ENCODE measurements at places on chromosomes 2 and 18.

GRCh38 chr18:48197819-48198218 lies 211.4 kb downstream of the ZBTB7C start:
- DNase-seq = no peak

- DNase-seq = no peak
Measured at GRCh38 chr2:54402350-54402749, 53.8 kb upstream of the SPTBN1 start.

- DNase-seq = no peak
Measured at GRCh38 chr18:54555286-54555685, 35.8 kb upstream of the DYNAP start.

DNA sequence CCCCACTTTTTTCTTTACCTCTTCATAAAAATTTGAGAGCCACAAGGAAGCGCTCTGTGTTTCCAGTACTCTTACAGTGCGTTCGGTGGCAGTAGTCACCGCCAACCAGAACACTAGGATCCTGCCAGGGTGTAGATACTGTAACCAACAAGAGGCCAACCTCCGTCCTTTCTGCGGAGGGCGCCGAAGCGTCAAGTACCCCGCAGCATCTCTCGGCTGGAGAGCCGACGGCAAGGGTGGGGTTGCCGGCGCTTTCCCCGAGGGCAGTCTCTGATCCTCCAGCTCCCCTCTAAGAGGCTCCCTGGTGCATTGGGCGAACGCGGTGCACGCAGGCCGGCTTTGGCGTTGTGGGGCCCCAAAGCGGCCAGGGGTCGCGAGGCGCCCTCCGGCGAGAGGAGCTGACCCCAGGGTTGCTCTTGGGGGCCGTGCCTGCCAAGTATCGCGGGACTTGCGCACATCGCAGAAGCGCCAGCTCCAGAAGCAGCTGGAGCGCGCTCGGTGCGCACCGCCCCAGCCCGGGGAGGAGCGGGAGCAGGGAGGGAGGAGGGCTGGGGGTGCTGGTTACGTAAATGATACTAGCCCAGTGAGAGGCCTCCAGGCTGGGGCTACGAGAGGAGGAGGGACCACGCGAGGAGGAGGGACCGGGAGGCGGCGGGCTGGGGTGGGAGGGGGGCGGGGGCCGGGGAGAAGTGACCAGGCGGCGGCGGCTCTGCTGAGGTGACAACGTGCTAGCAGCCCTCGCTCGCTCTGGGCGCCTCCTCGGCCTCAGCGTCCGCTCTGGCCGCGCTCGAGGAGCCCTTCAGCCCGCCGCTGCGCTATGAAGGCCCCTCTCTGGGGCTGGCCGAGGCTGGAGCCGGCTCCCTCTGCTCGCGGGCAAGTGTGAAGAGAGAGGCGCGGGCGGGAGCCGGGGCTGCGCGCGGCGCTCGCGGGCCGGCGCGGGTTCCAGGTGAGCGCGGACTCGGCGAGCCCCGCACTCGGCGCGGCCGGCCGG lies at the start of gene GALNT13:
GALNT13 (plus strand) TSS at position 692 of the 991 bp plus-strand sequence.
- no peak for DNase-seq

- DNase-seq = no peak
Measured at GRCh38 chr2:31483246-31483645, 68.7 kb upstream of the XDH start.

DNA sequence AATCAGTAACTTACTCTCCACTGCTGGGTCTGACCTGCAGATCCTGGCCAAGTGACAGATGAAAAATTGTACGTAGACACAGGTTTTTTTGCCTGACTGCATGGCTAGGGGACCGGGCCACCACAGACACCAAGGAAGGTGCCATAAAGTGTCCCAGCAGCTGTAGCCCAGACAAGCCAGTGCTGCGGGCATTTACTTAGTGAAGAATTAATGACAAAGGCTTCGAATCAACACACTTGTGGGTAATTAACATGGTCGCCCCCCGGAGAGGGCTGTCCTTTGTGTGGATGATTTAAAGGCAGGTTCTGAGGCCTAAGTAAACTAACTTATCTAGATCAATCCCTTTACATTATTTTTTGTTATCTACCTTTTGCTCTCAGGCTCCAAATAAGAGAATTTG lies 1709.1 kb upstream of the LRRTM1 start:
- DNase-seq = no peak

DNA sequence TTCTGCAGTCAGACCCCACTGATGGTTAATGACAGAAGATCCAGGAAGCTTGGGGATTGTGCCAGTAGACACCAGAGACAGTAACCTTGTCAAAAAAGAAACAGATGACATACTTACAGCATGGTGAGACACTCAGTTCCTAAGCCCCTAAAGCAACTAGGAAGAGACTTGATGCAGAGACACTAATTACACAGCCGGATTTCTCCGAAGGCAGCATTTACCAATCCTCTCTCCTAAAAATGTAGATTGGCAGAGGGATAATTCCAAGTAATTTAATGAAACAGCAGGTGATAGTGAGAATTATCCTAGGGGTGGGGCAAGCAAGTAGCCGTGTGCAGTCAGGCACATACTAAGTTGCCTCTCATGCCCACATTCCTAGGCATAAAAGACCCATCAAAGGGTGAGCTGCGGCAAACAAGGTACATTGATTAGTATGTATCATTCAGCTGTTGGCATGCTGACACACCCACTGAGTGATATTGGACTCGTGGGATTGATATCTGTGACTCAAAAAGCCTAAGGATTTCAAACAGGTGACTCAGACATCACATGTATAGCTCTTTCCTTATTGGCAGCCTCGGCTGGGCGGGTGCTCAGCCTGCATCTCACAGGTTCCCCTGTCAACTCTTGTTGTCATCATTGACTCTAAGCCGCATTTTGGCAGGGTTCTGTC lies 296.7 kb upstream of the ATP5MC3 start:
- DNase-seq = no peak

DNA sequence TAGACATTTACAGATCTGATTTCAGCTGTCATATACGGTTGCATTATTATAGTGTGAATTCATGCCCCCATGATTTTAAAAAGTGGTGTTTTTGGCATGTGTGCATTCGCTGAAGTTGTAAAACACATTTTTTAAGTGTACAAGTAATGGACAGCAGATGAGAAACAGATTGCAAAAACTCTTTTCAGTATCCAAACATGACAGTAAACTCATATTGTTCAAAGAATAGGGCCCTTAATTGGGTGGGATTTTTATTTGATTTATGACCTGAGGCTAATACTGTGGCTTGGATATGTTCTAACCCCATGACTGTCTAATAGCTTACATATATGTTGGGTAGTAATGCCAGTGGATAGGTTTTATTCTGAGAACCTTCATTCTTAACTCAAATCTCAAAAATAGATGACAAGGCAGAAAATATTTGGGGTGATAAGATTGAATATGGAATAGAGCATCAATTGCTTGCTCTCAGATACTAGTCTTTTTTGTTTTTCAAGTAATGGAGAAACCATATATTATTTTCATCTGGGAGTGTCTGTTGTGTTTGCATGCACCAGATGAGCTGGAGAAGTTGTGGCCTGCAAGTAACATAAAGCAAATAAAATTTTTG lies 118.6 kb downstream of the PARD3B start:
- no peak for DNase-seq

- no peak for DNase-seq
Measured at GRCh38 chr2:149430743-149431736, 100.7 kb downstream of the LYPD6 start.

- DNase-seq = no peak
Measured at GRCh38 chr2:54063967-54064535, 51.4 kb upstream of the ACYP2 start.

DNA sequence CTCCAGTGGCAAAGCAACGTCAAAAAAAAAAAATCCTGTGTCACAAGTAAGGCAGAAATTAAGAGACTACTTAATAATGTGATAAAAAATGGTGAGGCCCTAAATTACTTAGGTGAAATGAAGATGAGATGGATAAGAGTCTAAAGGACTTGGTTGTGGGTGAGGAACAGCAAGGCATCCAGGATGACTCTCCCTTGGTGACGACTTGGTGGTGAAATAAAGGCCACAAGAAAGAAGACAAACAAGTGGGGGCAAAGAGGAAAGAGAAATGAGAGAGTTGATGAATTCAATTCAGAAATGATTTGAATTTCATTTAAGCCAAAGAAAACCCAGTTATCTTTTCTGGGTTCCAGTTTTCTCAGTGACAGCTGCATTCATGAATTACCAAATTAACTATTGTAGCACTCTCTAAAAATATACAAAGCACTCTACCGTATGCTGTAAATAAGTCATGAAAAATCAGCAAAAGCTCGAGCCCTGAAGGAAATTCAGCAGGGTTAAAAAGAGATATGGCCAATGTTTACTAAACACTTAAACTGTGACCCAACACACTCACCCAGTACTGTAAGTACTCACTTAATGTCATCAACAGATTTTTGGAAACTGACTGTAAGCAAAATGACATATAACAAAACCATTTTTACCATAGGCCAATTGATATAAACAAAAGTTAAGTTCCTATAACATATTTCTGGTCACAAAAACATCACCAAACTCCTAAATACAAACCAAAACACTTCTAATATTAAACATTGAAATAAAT lies 1.4 kb downstream of the METTL8 start:
- DNase-seq = no peak

DNA sequence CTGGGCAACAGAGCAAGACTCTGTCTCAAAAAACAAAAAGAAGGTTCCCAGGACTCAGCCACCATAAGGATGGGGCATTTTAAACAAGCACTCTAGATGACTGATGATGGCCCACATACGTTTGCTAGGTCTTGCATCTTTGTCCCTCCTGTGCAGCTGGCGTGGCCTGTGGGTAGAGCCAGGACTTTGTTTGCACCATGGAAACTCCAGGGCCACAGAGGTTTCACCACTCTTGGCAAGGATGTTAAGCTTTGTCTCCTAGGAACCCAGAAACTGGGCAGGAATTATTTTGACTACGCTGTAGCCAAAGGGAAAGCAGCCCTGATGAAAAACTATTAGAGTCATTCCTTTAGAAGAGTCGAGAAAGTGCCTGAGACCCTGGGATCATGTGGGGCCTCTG lies 75.3 kb upstream of the STPG4 start:
- DNase-seq = no peak

DNA sequence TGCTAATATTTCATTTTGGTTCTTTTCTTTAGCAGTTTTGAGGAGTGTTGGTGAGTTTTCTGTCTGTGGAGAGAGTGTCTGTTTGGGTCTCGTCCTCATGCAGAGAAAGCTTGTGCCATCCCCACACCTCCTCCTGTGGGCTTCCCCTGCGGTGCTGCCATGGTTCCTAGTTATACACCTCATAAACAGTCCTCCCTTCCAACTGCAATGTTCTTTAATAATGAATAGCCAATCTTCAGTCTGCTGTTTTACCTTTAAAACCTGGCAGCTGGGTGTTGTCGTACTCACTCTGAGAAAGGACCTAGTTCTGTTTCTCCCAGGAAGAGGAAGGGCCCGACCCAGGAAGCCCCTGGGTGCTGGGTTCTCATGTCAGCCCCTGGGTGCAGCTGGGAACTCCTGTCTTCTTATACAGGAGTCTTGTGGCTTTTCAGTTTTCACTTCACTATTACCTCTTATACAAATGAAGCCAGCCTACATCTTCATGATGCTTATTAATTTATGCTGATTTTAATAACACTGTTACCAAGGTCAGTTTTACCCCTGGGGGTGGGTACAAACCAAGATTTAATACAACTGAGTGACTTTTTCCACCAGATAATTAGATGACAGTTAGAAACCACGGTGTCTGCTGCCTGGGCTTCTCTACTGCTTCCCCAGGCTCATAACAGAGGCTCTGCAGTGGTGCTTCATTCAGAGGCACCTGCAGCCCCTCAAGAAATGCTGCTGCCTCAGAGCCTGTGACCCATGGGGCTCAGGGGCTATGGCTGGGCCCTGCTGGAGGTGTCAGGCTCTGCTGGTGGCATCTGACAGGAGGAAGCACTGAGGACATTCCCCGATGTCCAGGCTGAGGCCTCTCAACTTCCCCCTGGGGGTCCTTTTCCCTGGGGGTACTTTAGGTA lies 59.1 kb downstream of the COA5 start:
- no peak for DNase-seq

- DNase-seq = no peak
Measured at GRCh38 chr2:46229134-46230063, 67.8 kb upstream of the EPAS1 start.

GRCh38 chr2:164569378-164569777 lies 51.9 kb downstream of the GRB14 start:
- no peak for DNase-seq

DNA sequence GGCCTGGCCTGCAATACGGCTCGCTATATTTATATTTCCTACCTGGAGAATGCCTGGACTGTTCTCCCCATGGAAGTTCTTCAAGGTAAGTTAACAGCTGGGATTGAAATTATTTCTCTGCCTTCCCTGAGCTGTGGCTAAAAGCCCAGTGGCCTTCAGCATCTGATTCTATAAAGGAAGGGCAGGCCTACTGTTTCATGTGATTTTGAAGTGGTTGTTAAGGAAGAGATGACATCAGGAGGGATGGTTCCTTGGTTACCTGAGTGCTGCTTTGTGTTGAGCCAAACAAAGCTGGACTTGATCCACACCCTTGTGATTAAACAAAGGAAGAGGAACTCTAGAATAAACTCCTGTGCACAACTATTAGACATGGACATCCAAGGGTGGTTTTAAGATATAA lies 61.6 kb downstream of the MFSD6 start:
- no peak for DNase-seq

GRCh38 chr2:212708355-212708754 lies 169.8 kb upstream of the ERBB4 start:
- DNase-seq = no peak

DNA sequence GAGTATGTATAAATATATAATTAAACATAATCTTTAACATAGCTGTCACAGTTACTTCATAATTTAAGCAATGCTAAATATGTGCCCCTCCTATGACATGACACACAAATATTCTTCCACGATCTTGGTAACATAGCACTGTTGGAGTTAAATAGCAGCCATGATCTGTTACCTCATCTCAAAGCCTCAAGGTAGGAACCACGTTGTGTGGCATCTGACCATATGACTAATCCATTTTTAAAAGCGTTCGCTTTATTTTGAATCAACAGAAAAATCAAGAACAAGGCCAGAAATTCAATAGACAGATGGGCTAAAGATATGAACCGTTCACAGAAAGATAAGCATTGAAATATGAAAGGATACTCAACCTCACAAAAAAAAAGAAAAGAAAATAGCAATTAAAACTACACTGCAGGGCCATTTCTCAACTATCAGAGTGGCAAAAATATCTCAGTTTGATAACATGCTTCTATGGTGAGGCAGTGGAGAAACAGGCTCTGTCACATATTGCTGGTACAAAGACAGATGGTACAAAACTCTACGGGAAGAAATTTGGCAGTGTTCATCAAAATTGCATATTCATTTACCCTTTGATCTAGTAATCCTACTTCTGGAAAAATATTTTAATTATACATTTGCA lies 105.9 kb downstream of the TMX3 start:
- DNase-seq = no peak

Data from stimulated activated CD4-positive, alpha-beta T cell treated with anti-CD3 and anti-CD28 coated beads, Interleukin-1b, Interleukin-23, amount 100 ng/mL, for 4 hours (primary cell).